ENCODE measurements at places on chromosomes 2 and 18.

DNA sequence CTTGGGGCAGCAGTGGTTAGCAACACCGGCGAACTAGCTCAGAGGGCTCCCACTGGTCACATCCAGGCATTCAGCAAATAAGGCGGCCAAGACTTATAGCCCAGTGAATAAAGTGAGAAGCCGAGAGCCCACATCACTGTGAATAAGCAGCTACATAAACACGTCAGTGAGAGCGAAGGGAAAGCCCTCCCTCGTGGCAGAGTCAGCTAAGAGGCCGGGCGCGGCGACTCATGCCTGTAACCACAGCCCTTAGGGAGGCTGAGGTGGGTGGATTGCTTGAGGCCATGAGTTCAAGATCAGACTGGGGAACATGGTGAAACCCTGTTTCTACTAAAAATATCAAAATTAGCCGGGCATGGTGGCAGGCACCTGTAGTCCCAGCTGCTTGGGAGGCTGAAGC, 5.2 kb downstream of the D2HGDH start:
- DNase-seq = no peak

DNA sequence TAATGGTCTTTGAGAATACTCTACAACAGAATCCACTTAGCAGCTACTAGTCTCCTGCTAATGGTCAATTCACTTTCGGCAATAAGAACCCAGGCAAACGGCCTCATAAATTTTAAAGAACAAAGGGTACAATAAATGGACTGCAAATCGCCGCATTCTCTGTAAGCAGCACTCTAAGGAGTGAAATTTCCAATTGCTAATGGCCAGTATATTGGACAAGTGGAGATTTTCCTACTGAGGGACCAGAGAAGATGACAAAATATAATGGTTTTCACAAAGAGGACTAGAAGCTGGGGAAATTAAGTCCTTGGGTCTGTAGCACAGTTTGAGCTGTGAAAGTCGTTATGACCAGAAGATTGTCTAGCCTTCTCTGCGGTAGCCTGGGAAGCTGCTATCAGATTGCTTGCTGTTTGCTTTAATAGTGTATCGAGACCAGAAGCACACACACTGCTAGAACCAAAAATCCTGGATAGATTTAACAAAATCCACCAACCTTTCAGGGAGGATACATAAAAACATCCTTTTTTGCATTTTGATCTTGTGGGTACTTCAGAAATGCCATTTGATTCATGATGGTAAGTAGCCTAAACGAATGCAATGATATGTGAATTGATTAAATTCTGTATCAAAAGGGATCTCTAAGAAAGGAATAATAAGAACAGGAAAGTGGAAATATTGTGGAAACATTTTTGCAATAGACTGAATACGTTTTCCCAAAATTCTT, 53.6 kb upstream of the ATP8B1 start:
- no peak for DNase-seq

GRCh38 chr18:13207294-13207693, 11.3 kb upstream of the LDLRAD4 start:
- DNase-seq = no peak

- no peak for DNase-seq
These were observed 137.7 kb downstream of the EN1 start for GRCh38 chr2:118709786-118710185.

GRCh38 chr2:61811821-61812220, 42.0 kb downstream of the FAM161A start:
- no peak for DNase-seq

GRCh38 chr18:2482706-2483475, 88.4 kb downstream of the METTL4 start:
- no peak for DNase-seq

GRCh38 chr2:159609811-159610549, 6.4 kb downstream of the BAZ2B start:
- no peak for DNase-seq

DNA sequence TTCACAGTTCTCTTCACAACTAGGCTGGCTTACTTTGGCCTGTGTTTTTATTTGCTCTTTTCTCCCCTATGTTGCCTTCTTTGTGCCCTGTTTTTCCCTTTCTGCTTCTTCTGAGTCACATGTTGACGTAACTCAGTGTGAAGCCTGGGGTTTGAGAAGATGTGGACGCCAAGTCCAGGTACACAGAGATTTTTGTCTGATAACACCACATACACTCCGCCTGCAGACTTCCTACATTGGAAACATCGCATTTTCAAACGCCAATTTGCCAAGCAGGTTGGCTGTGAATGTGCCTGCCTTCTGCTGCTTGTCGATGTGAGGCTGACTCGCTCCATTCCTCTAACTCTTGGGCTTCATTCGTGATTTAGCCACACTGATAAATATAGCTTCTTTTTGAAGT, 62.6 kb upstream of the FN1 start:
- DNase-seq = no peak

- DNase-seq = no peak
These were observed 76.4 kb downstream of the TANC1 start for GRCh38 chr2:159044804-159045286.

All from activated CD8-positive, alpha-beta memory T cell treated with anti-CD3 and anti-CD28 coated beads for 1 hour (primary cell).